ENCODE measurements at places on chromosomes 7 and 10.

GRCh38 chr7:14047709-14048399 is 58.4 kb upstream of the ETV1 start:
- DNase-seq, result no peak

DNA sequence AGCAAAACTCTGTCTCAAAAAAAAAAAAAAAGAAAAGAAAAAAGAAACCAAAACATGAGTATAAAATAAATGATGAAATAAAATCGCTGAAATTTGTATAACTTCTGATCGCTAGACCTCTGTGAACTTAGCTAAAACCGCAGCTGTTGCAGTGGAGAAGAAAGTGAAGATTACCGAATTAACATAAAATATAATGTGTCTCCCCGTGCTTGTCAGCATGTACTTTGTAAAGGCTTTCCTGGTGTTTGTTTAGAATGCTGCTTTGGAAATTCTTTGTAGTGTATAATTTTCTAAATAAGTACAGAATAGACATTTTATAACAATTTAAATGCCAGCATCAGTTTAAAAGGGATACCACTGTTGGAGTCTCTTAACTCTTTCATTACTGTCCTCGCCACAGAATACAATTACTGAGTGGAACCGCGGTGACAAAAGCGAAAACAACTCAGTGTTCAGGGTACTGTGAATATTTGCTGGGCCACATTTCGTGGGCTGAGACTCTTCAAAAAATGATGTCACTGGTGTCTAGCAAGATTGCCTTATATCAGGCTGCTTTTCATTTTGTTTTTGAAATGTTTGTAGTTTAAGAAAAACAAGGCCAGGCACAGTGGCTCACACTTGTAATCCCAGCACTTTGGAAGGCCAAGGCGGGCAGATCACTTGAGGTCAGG is 167.7 kb downstream of the NSUN6 start:
- no peak for DNase-seq

GRCh38 chr10:95730233-95730632 is 25.7 kb upstream of the ENTPD1 start:
- DNase-seq, result no peak

DNA sequence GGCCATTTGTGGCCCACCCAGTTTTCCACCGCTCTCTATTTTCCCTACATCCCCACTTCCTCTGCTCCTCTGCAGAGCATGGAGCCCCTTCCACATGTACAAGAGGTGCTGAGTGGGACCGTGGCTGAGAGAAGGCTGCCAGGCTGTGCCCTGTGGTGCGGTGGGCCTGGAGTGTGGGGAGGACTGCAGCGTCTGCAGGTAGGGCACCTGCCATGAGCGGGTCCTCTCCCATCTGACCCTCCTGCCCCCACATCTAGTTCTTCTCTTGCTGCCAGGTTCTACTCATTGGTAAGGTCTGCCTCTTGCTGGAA is 145.6 kb upstream of the FAM20C start:
- no peak for DNase-seq

DNA sequence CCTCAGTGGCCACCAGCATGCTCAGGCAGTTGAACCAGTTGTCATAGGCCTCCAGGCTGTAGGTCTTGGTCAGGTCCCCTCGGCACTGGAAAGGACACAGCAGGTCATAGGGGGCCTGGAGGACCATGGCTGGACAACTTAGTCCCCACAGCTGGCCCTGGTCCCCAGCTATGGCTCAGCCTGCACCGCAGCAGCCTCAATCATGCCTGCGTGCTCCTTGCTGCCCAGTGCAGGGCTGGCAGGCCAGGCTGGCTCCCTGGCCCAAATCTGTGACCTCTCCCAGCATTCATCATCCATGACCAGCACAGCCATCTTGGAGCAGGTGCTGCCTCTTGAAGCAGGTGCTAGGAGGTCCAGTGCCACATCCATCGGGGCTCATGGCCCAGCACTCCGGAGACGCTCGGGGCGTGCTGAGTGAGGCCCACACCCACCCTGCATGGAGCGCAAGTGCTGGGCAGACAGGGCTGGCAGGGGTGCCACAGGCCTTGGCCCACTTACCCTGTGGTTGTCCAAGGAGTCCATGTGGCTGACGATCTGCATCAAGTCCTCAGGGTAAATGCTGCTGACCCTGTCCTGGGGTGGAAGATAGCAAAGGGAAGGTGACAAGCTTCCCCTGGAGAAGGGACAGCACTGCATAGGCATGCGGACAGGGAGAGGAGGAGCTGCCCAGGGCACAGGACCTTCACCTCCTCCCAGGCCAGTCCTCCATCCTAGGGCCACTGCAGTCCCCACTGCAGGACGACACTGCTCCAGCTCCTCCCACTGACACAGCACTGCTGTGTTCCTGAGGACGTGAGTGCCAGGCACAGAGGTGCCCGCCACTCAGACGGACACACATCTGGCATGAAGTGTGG is 61.7 kb downstream of the CSGALNACT2 start:
- no peak for DNase-seq

DNA sequence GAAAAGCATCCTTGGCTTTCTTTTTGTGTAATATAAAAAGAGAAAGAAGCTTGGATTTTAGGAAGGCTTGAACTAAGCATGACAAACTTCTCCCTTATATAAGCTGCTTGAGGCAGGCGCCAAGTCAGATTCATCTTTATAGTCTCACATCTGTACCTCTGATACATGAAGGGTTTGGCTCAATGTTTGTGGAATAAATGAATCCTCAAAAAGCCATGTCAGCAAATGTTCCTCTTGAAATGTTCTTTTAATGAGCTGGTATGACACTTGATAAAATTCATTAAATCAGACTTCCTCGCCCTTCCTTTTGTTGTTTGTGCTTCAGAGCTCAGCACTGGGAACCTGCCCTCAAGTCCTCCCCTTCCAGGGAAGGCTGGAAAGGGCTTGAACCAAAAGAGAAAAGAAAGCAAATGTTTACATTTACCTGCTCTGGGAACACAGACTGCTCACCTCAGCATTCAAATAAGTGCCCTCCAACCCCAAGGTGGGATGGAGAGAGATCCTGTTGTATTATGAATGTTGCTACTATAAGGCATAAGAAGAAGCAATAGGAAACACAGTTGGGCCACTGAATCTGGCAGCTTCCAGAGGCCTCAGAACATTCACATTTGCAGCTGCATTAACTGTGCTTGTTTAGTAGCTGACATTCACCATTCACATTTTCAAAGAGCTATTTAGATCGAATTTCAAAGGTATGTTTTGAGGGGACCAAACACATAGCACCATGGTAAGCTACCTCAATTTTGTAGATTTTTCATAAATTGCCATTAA is 212.6 kb downstream of the CACNA2D1 start:
- DNase-seq, result no peak

DNA sequence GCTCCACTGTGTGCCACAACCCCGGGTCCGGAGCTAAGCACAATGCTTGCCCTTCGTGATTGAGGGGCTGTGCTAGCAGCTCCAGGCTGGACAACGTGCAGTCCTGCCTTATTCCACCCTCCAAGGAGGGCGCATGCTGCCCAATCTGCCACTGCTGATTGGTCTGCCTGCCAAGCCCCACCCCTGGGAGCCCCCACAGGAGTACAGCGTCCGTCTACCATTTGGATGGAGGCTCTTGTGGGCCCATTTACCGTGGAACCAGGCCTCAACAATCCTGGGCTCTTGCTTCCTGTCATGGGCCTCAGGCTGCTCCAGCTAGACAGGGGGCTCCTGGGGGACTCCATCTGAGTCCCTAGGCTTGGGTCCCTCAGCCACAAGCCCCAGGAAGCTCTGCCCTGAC is 173.3 kb downstream of the SLIT1 start:
- DNase-seq, result no peak

GRCh38 chr10:90461437-90462155 is 396.2 kb downstream of the HTR7 start:
- no peak for DNase-seq
